ENCODE measurements at places on chromosomes 5 and 9. TPM values are rescaled to one million over a fixed set of nuclear protein-coding genes. Genes with fewer than 3 reads are reported as not detected.

TAS2R1 gene
- total RNA-seq: not detected

GRCh38 chr5:40991168-40991980 lies 79.8 kb downstream of the MROH2B start:
- no peak for DNase-seq

DNA sequence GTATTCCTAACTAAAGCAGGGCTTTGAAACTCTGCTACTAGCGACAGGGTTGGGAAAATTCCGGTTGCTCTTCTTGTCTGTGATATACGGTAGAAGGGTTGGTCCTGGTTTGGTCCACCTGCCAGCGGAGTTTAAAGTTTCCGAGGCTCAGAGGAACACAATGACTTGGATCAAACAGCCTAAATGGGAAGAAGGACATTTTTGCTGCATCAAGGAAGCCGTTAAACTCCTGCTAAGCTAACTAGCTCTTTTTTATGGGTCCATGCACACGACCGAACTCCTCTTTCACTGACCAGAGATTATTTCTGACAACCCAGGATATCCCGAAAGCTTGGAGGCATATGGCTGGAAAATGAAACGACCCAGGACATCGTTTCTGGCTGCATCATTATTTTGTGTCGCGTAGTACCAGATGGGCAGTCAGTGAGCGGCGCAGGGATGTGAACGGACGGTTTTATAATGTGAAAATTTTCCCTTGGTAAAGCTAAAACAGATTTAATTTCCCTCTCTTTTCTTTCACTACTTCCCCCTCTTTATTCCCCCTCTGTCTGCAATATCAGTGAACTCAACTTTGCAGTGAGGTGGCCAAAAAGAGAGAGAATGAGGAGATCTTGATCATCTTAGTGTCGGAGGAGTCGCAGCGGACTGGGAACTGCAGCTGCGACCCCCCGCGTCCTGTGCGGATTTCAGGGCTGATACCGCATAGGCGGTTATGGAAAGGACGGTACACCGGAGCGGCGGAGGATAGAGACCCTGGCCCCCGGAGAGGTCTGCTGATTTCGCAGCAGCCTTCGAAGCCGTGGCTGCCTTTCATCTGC lies at the start of gene LURAP1L:
Gene LURAP1L (plus strand): TSS at position 160 of the 818 bp plus-strand sequence. CDS start 696 bp downstream, outside the sequence.
- DNase-seq: no peak

DNA sequence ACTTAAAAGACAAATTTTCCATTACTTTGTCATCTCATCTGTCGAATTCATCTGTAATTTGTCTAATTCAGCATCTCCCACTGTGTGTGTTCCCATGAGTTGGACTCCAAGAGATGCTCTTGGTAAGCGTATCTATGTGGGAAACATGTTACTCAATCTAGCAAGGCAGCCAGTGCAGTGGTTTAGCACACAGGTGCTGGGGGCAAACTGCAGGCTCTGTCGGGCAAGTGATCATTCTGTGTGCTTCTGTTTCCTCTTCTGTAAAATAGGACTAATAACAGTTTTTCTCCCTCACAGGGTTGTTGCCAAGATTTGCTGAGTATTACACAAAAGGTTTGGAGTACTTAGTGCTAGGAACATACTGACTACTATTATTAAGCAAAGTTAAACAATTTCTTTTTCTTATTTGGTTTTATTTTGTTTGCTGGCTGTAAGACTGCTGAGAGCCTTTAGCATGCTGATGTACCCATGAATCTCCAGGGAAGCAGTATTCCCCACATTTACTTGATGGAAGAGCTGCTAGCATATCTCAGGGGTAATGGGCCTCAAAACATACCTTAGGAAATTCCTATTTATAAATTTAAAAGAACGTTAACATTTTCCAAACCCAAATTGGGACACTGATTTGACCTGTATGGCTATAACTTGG lies 709 bp upstream of the GAPT start:
- no peak for DNase-seq

DNA sequence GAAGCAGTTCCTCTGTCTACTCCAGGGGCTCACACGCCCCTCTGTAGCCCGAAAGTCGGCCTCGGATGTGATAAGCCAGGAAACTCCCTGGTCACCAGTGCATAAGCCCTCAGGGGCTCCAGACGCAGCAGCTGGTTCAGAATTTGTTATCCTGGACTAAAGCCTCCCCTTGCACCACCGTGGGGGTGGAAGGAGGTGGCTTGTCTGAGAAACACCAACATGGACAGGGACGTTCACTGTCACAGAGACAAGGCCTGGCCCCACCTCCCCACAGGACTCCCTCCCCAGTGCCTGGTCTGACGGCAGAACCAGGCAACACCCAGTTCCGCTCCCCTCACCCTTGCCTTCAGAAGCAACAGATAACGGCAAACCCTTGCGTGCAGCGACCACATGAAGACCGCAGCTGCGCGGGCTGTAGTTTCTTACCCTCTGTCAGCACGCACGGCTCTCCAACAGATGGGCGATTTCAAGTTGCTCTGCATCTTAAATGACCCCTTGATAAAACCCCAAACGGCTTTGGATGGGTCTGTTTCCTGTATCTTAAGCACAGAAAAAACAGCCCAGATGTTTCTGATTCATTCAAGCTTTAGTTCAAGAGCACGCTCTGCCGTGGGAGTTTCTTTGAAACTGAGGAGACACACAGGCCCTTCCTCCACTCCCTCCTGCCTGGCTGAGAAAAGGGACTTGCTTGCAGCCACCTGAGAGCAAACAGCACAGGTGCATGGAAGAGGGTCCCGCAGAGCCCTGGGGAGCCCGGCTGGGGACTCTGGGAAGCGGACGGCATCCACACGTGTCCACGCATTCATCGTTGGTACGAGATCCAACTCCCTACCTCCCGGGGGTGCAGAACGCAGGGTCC lies 44.7 kb upstream of the NKD2 start:
- peak; percentile 59 for DNase-seq

CCL19 gene
- total RNA-seq: not detected

HTR1A gene
- not detected for total RNA-seq

TMEM252 gene
- not detected for total RNA-seq

GRCh38 chr9:133375116-133375723 lies 640 bp downstream of the SURF4 start:
- DNase-seq: no peak

CBY3 gene
- total RNA-seq: not detected

RGP1 gene
- total RNA-seq: 9.6 TPM

HSPB3 gene
- total RNA-seq: not detected

GRCh38 chr5:129046151-129046550 lies 48.4 kb upstream of the ISOC1 start:
- DNase-seq: no peak

DNA sequence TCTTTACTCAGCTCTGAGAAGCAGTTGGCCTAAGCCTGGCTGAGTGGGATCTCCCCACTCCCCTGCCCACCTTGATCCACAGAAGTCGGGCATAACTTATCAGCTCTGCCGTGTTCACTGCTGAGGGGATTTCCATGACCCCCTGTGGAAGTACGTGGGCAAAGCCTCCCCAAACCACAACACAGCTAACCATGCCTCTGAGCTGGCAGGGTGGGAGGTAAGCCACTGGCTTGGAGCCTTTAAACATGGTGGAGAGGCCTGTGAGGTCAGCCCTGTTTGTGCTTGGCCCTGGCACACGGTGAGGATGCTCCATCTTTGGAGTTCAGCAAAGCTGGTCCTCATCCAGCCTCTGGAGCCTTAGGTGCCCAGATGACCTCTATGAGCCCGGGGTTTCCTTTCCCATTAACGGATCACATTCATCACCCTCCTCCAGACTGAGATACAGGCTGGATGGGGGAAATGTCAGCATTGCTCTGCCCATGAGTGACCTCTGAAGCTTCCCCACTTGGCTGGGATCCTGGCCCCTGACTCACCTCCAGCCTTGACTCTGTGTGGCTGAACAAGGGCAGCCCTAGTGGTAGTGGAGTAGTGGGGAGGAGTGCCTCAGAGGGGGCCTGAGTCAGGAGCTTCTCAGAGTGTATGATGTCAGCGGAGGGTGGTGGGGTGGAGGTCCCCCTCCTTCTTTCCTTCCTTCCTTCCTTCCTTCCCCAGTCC lies 6.2 kb downstream of the PDLIM4 start:
- DNase-seq: no peak

KIAA1958 gene
- 7.2 TPM for total RNA-seq

- no peak for DNase-seq
These were observed 30.6 kb upstream of the TLE1 start for GRCh38 chr9:81719972-81720371.

DNA sequence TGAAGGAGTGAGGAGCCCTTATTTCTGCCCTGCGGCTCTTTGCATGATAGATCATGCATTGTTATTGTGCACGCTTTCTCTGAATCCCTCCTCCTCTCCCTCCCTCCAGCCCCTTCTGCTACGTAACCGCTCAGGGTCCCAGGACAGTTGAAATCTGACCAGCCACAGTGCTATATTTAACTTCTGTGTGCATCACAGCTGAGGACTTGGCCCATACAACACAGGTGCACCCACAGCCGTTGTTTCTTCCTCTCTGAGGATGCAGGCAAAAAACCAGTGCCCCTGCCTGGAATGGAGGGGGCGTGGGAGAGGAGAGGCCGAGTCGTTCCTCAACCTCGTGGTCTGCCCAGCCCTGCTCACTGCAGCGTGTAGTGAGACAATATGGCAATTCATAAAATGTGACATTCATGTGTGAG lies 335.6 kb upstream of the CLINT1 start:
- DNase-seq: no peak

DNA sequence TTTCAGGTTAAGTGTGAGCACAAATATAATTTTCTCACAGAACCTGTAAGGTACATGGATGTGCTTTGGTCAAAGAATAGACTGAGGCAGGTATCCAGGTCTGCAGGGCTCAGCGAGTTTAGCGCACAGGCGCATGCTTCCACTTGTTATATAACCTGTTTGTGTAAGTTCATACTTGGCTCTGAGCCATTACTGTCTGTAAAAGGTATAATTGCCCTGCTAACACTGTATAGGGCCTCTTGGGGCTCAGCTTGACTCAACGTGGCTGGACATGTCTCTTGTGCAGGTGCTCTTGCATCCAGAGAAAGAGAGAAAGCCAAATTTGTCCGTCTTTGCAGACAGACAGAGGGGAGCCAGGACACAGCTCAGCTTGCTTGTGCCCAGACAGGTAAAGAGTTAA lies 759.6 kb downstream of the MTRR start:
- no peak for DNase-seq

FYB1 gene
- 250 TPM for total RNA-seq

DNA sequence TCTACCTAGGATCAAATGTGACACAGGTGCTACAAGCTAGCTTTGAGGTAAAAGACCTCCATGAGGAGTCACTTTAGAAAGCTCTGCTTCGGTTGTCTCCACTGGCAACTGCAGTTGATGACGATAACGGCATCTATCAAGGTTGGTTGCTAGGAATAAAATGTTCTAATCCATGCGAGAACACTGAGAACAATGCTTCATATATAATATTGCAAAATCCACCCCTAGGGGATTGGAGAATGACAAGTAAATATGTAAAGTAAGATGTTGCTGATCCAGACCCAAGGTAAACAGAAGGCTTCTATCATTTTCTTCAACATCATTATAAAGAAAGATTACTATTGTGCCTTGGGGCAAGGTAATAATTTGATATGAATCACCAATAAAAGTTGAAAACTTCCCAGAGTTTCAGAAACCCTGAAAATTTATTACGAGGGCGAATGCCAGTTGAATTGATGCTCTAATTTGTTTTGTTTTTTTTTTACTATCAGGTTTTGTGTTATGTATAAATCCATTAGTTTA lies 1003.4 kb downstream of the CDH18 start:
- no peak for DNase-seq

GRCh38 chr5:167594750-167595149 lies 696.7 kb upstream of the WWC1 start:
- no peak for DNase-seq

DNA sequence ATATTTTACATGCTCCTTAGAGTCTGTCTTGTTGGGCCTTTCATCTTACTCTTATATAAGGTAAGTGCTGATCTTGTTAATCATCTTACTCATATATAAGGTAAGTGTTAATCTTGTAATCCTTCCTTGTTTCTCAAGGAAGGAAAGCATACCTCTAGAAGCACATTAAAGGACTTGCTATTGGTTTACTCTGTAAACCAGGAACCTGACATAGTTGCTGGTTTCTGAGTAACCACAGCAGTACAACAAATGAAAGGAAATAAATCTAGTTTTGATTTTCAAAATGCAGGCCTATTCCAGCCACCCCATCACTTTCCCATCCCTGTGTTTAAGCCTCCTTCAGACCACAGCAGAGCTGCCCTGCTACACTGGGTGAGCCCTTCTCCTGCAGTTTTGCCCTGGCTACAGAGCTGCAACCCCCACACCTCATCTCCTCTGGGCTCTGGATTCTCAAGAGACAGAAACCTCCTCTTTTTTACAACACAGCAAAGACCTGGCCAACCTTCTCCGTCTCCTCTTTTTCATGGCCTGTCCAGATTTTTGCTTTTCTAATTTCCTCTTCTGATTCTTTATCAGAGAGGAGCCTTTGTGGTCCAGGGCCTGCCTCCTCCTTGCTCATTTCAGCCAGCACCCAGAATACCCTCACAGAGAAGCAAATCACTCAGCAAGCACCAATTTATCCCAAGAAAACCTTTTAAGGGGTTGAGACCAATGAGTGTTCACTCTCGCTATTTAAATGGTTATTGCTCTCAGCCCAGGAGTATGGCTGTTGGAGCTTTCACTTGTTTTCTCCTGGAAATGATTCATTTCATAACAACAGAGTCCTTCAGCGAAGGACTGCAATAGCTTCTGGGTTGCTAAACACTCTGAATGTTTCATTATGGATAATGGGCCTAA lies 103.2 kb downstream of the FSTL4 start:
- no peak for DNase-seq

CDKN2B gene
- total RNA-seq: not detected

GRCh38 chr5:181190711-181191525 lies 14.1 kb downstream of the TRIM7 start:
- peak; percentile 46 for DNase-seq

DNA sequence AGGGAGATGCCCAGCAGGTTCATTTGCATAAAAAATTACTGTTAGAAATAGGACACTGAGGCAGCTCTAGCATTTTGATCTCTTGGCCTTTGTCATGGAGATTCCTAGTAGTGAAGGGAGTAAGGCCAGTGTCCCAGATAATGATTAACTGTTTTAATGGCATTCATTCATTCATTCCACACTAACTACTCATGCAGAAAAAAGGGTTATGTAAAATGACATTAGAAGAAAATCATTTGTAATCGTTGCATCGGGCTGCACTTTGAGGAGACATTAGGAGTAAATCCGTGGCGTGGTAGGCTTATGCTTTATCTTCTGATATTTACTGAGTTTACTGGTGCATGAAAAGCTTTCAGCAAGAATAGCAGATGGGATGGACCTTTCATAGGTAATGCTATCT lies 82.6 kb upstream of the GRHPR start:
- no peak for DNase-seq

GRCh38 chr5:179914032-179914755 lies 6.5 kb upstream of the TBC1D9B start:
- DNase-seq: no peak

DNA sequence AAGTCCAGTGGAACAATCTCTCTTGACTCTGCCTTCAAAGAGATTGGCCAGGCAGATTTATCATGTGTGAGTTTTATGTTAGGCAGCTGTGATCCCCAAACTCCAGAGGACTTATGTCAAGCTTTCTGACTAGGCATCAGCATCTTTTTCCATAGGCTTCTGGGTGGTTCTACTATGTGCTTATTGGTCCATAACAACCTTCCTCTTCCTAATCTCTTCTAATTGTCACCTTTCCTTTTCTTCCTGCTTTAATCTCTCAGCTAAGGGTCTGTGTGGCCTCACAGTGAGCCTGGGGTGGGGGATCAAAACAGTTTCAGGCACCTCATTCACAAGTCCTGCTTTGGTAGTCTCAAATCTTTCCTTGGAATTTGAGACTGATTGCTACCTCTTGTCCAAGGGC lies 170.9 kb upstream of the CHD1 start:
- no peak for DNase-seq

DOCK8 gene
- total RNA-seq: 116 TPM

- no peak for DNase-seq
These were observed 387.7 kb downstream of the KDM4C start for GRCh38 chr9:7145361-7146069.

Measured in CD8-positive, alpha-beta T cell (primary cell).